Stimulated activated CD4-positive, alpha-beta T cell treated with anti-CD3 and anti-CD28 coated beads, Interleukin-1b, Interleukin-23, amount 100 ng/mL, for 1 hour (primary cell): ENCODE measurements at places on chromosomes 4 and X.

DNA sequence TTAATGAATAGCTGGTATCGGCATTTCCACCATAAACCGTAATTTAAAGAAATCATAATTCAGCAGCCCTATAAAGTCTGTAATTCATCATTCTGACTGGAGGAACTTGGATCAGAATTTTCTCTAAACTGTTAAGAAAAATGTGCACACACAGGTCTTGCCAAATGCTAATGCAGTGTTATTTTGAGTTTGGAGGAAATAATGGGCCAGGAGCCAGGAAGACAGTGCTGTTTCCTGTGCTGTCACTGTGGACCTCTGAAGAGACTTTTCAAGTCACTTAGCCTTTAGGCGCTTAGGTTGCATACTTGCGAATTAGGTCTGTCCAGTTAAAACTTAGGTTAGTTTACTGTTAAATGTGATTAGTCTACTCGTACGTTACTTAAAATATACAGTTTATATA is 137.5 kb upstream of the ANXA3 start:
- no peak for DNase-seq

- no peak for DNase-seq
Observed at GRCh38 chrX:8887004-8887403, 85.8 kb upstream of the FAM9A start.

- no peak for DNase-seq
Observed at GRCh38 chrX:39336671-39337311, 535.5 kb downstream of the MID1IP1 start.

DNA sequence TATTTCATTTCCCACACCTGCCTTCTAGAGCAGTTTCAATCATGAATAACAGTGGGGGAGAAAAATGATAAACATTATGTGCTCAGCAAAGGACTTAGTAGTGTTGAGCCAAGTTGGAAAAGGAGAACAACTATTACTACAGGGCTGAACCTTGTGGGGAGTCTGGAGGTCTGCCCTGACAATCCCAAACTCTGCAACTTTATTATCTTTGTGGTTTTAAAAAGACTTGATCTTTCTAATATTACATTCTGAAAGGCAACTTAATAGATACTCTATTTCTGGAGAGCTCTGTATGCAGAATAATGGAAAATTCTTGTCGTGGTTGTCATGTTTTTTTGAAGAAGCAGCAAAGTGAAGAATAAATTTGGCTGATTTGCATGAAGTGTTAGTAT is 116.1 kb downstream of the SPCS3 start:
- no peak for DNase-seq

- DNase-seq: no peak
Observed at GRCh38 chr4:108029016-108029720, 39.5 kb downstream of the HADH start.

- DNase-seq: no peak
Observed at GRCh38 chr4:133320576-133321170, 171.6 kb downstream of the PCDH10 start.

- no peak for DNase-seq
Observed at GRCh38 chrX:43682726-43683125, 26.6 kb downstream of the MAOA start.

DNA sequence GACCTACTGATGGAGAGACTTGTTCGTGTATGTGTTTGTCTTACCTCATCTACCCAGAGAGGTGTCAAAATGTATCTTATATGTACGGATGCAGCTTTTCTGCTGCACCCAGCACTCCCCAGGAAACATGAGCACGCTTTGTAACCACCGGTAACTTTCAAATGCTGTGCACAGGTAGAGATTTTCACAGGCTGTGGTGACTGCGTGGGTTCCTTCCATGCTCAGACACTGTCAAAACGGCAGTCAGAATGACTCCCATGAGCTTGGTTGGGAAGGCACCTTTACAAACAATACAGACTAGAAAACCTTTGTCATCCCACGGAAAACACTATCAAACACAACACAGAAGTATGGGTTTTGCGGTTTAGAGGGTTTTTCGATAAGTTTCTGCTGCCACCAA is 28.2 kb downstream of the F11 start:
- DNase-seq: no peak

DNA sequence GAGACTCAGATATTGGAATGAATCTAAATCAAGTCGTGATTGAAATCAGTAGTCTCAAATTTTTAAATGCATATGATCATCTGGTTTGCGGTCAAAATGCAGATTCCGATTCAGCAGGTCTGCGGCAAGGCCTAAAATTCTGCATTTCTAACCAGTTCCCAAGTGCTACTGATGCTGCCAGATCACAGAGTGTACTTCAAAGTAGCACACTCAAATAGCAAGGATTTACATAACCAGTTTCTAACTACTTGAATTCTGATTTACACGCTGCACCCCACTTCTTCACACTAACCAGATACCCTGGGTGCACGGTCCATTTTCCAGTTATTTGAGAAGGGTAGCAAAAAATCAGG is 752 bp downstream of the MBTPS2 start:
- DNase-seq: no peak

GRCh38 chr4:30122711-30123110 is 597.5 kb upstream of the PCDH7 start:
- DNase-seq: no peak
